KBM-7 (cell line): ENCODE measurements at places on chromosomes 7 and 10.

- no peak for DNase-seq
Measured at GRCh38 chr7:79980376-79980775, 154.3 kb upstream of the GNAI1 start.

DNA sequence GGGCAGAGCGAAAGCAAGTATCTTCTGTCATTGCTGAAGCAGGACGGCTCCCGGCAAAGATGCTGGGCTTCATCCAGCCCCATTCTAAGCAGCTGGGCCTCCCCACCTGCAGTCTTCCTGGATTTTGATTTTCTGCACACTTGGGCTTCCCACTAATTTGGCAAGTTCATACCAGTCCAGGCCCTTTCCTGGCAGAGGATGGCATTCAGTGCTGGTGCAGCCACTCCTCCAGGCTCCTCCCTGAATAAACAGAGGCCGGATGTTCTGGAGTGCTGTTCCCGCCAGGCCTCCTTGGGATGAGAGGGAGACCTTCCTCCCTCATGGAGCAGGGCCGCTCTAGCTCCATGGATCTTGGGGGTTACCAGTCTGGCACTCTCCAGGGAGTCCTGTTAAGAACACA is 3.4 kb downstream of the BAG3 start:
- DNase-seq: no peak

- DNase-seq: no peak
Measured at GRCh38 chr7:134907639-134908038, 78.7 kb upstream of the AGBL3 start.

GRCh38 chr7:5255832-5256231 is 26.9 kb upstream of the SLC29A4 start:
- DNase-seq: no peak

GRCh38 chr10:46273506-46274477 is 13.0 kb upstream of the ANTXRL start:
- peak; percentile 37 for DNase-seq

- DNase-seq: no peak
Measured at GRCh38 chr10:82267465-82267864, 392.5 kb downstream of the NRG3 start.

DNA sequence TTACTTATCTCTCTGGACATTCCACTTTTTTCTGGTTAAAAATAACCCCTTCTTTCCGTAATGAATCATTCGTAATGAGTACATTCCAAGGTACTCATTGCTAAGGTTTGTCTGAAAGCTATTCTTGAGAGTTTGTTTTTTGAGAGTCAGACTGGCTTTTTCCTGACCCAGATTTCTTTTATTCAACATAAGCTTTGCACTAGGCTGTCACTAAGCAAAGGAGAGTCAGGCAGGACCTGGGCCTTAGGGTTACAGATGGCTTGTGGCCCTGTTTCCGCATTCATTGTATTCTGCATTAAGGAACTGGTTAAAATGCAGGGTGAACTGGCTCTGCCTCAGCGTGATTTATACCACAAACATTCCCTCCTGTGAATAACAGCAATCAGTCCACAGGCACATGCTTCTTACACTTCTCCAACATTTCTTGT is 84.1 kb downstream of the POM121L12 start:
- no peak for DNase-seq

- no peak for DNase-seq
Measured at GRCh38 chr7:92769844-92770243, 66.5 kb downstream of the CDK6 start.

DNA sequence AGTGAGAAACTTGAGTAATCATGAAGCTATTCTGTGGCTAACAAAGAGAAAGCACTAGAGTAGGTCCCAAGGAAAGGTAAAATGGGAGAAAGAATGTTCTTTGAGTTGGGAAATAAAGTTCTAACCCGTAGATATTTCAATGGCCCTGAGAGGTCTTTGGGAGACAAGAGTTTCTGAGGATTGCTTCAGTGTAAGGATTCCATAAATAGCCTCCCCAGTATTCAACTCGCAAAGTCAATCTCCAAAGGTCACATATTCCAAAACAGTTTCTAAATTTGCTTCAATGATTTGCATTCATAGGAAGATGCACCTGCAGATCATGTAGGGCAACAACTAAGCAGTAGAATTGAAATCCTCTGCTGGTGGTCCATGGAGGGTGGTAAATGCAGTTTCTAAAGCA is 238.5 kb downstream of the TMEM178B start:
- no peak for DNase-seq

- no peak for DNase-seq
Measured at GRCh38 chr7:2654059-2654458, 22.3 kb downstream of the TTYH3 start.

GRCh38 chr10:78470267-78471103 is 436.8 kb downstream of the RPS24 start:
- no peak for DNase-seq

GRCh38 chr10:8811201-8811600 is 756.7 kb downstream of the GATA3 start:
- DNase-seq: no peak

DNA sequence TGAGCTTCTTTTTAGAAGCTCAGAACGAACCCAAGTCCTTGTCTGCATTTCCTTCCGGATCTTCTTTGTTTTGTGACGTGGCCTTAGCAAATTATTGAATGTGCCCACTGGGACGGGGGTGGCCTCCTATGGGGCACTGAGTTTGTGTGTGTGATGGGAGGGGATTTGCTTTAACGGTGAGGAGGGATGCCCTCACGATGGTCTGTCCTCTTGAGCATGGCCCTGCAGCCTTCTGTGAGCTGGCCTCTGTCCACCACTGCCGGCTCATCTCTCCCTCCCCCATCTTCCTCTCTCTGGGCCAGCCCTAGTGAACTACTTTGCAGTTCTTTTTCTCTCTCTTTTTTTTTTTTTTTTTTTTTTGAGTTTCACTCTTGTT is 62.9 kb upstream of the MKRN1 start:
- DNase-seq: no peak

- no peak for DNase-seq
Measured at GRCh38 chr7:131190581-131190980, 137.1 kb upstream of the MKLN1 start.

- no peak for DNase-seq
Measured at GRCh38 chr10:126011995-126012394, 115.6 kb downstream of the FANK1 start.

DNA sequence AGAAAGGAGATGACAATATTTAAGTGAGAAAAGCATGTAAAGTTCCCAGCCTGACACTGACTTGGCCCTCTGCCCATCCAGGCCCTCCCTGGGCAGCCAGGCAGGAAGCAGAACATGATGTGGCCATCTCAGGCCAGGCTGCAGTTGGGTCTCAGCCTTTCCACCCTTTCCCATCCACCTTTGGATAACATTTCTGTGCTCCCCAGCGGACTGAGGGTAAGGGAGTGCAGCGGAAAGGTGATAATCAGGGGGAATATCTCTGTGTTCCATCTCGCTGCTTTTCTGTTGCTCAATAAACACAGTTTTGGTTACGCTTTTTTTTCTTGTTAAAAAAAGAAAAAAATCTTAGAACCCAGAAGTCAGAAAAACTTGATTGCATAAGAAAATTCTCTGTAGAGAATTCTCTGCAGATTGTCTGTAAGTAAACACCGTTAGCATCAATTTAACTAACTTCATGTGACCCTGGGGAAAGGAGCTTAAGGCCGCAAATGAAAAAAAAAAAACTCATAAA is 37.2 kb upstream of the TARP start:
- peak; percentile 83 for DNase-seq

GRCh38 chr10:119306514-119306951 is 99.2 kb downstream of the GRK5 start:
- peak; percentile 48 for DNase-seq

- DNase-seq: peak; percentile 43
Measured at GRCh38 chr7:51141451-51142003, 175.1 kb downstream of the COBL start.

GRCh38 chr7:48971173-48971572 is 46.8 kb downstream of the CDC14C start:
- DNase-seq: no peak

- no peak for DNase-seq
Measured at GRCh38 chr10:113524539-113525490, 28.0 kb upstream of the HABP2 start.

DNA sequence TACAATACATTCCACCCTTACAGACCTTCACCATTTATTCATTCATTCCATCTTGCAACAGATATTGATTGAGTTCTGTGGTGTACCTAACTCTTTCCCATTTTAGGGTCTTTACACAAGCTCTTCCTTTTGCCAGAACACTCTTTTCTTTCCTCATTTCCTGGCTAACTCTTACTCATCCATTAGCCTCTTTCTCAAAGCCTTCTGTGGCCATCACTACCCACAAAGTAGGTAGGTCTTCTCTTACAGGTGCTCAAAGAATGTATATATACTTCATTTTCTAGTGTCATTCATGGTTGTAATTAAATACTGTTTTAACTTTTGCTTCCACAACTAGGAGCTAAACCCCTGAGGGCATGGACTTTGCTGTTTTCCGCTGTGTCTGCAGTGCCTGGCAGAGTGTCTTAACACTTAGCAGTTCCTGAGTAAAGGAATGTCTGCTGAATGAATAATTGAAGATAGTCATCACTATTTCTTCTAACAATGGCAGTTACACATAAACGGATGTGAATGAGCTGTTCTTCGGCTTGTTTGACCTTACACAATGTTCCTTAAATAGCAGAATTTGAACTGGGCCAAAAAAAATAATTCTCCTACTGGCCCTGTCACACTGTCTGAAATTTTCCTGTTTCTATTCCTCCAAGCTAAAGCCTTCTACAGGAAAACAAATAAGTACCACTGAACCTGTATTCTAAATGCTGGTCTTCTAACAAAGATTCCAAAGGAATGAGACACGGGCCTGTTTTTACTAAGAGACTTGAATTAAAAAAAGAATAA is 15.1 kb downstream of the BCAP29 start:
- DNase-seq: no peak

DNA sequence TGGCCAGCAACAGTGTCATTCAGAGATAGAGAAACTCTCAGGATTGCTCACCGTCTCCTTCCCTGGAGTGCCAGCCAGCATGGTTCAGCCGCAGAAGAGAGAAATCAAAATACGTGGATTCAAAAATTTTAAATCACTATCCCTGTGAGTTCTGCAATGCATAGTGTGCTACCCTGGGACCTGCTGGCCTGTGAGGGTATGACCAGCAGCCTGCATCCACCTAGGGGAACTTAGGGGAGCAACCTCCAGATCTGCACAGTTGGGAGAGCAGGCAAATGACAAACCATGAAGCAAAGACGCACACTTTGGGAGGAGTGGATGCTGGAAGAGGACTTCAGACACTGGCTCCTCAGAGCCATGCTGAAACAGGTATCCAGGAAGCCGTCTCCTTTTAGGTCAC is 639.3 kb downstream of the TNS3 start:
- DNase-seq: no peak

- peak; percentile 63 for DNase-seq
Measured at GRCh38 chr7:75762350-75762917, 9.6 kb downstream of the CCL26 start.

DNA sequence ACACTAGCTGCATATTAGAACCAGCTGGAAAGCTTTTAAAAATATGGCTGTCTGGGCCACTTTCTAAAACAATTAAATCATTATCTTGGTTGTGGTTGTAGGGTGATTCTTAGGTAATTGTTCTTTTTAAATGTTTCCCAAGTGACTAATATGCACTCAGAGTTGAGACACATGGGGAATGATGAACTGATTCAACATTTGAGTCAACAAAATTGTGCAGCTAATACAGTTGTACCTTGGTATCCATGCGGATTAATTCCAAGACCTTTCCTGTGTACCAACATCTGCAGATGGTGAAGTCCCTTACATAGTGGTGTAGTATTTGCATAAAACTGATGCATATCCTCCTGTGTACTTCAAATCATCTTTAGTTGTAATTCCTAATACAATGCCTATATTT is 242.2 kb downstream of the ATRNL1 start:
- no peak for DNase-seq

DNA sequence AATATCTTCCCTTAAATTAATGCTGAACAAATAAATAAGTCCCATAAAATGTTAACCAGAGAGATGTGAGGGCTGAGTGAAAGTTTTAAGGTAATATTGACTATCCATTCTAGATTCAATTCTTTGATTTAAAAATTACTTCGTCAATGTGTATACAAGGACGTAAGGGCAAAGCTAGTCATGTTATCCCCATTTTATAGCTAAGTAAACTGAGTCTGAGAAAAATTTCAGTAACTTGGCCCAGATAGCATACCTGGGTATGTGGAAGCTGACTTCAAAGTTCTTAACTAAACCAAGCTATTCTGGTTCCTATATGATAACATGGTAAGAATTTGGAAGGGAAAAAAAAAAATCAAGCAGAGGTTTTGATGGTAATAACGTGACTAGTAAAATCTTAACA is 72.4 kb downstream of the CADPS2 start:
- DNase-seq: no peak

DNA sequence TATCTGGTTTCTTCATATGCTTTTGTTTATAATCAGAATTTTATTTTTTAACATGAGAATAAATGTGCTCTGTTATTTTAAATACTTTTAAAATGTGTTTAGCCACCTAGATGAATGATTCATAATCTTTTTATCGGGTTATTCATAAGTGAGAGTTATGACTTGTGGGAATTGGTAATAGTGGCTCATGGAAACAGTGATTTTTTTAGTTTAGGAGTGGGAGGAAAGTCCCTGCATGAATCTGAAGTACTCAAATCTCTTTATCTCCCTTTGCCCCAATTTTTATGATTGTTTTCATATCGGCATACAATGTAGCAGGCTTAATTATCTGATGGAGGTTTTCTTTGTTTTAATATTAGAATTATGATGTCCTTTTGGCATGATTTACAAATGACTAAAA is 42.9 kb downstream of the TAX1BP1 start:
- DNase-seq: no peak

- DNase-seq: no peak
Measured at GRCh38 chr10:131129544-131129943, 182.0 kb downstream of the TCERG1L start.

DNA sequence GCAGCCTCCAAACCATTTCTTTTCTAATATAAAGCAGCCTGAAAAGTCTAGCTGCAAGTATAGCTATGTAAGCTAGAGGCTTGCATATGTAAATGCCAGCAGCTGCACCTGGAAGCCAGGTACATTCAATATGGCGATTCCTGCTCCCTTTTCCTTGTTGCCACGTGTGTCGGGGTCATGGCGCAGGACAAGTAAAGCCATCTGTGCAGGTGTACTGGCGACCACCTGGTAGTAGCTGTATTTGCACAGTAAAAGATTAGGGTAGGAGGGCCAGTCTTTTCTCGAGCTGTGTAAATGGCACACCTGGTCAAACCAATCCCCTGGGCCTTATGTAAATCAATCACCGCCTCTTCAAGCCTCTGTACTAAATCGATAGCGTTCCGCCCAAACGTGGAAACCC is 484.5 kb downstream of the MAGI2 start:
- no peak for DNase-seq

GRCh38 chr7:100132126-100132525 is 5.4 kb downstream of the MBLAC1 start:
- no peak for DNase-seq

GRCh38 chr10:101814466-101815071 is 3.7 kb downstream of the OGA start:
- no peak for DNase-seq

DNA sequence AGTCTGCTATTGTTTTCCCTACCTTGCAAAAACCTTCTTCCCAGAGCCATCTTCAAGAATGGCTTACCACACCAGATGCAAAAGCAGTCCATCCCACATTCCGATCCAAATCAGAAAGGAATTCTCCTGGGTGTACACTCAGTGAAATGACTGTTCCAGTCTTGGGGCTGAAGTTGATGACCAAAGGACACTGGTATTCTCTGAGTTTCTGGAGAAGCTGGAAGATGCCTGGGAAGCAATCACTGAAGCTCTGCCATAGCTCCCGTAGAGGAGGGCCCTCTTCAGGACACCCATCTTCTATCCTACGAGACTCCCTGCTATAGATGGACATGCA is 155.7 kb downstream of the LCOR start:
- no peak for DNase-seq
